ENCODE measurements at places on chromosomes 11 and 22.

DNA sequence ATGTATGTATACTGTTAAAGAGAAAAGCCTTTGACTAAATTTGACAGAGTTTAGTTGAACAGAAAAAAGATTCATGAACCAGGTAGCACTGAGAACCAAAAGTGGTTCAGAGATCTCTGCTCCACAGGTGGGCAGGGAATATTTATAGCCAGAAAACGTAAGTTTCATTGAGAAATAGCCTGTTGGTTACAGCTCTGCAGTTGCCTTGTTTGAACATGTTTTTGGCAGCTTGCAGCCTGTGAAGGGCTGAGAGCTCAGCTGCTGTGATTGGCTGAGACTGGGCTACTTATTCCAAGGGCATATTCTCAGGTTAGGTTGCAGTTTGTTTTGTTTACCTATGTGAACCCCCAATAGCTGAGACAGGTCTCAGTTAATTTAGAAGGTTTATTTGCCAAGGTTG is 13.5 kb upstream of the ZNF74 start:
- DNase-seq: no peak

- peak; percentile 98 for DNase-seq
These were observed 29.5 kb upstream of the WNT7B start for GRCh38 chr22:46006379-46007002.

- no peak for DNase-seq
These were observed 1.1 kb upstream of the GNB1L start for GRCh38 chr22:19855504-19856409.

GRCh38 chr22:50027639-50028537 is 15.3 kb upstream of the IL17REL start:
- DNase-seq: no peak

DNA sequence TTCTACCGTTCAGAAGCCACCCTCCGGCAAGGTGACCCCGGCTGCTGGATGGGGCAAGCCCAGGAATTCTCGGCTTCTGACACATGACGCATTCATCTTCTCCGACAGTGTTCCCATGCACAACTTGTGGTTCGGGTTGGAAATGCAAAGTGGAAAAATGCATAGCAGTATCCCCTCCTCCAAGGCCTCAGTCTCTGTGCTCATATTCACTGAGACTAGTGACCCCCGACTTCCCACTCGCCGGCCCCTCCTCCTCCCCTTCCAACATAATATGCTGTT is 70.0 kb upstream of the NTM start:
- no peak for DNase-seq

- no peak for DNase-seq
These were observed 907.5 kb upstream of the CCDC90B start for GRCh38 chr11:84193706-84194105.

DNA sequence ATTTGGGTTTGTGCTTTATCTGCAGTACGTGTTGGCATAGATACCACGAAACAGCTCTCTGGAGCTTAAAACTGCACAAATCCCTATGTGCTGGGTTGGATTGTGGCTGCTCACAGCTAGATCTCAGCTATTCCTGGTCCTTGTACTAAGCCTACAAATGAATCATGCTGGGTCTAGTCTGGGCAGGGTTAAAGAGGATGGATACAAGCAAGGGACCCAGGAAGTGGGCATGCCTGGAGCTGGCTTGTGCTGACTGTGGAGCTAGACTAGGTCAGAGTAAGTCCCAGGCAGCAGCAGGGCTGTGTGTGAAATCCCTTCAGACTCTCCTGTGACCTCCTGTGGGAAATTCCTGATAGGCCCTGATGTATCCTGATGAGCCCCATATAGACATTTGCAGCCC is 3.9 kb upstream of the E2F8 start:
- no peak for DNase-seq

DNA sequence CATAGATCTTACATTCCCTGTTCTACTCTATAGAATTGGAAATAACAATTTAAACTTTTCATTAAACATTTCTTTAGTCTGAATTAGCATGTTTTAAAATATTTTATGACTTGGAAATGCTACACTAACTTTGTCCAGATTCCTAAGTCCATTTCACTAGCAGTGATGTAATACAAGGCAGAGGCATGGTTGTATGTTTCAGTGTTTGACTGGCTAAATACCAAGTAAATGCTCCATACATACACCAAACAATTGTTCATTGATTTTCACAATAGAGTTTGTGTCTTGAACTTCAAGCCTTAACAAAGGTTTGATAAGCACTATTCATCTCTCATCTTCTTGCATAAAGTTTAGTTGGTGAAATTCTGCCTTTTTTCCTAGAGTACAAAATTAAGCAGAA is 13.5 kb downstream of the ZBED5 start:
- DNase-seq: no peak

- DNase-seq: no peak
These were observed 3.4 kb upstream of the UCP3 start for GRCh38 chr11:74012074-74012809.

DNA sequence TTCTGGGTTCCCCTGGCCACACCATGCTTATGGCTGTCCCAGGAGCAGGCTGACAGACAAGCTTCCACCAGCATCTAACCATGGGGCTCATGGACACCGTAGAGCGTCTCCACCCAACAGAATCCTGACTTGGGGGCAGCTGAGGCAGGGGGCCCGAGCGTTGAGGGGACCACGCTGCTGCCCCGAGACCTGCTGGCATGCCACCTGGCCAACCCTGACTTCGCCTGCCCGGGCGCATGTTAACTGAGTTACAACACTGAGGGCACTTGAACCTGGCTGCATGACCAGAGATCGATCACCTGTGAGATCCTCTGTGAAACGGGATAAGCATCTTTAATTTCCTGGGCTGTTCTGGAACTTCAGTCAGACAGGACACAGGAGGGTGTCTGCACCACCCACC is 13.7 kb downstream of the PPM1F start:
- DNase-seq: no peak

DNA sequence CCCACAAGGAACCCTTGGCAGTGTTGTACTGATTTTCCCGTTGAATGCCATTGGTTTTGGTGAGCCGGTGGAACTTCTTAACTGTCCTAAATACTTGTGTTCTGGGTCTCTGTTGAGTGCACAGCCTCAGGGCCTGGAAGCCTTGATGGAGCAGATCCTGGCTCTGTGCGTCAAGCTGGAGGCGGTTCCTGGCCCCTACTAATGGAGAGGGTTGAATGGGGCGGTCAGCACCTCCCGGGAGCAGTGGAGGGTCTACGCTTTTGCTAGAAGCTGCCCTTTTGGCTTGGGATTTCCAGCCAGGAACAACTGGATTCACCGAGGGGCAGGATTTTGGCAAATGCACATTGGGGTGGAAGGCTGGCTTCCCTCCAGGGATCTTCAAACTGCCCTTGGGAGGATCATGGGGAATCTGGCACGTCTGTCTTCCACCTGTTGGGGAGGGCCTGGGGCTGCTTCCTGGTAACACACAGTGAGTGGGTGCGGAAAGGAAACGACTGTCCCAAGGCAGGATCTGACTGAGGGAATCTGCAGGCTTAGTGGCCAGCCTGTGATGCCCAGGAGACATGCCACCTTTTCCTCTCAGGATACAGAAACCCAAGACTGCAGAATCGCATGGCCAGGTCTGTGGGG is 6.9 kb upstream of the OSBPL5 start:
- DNase-seq: no peak

DNA sequence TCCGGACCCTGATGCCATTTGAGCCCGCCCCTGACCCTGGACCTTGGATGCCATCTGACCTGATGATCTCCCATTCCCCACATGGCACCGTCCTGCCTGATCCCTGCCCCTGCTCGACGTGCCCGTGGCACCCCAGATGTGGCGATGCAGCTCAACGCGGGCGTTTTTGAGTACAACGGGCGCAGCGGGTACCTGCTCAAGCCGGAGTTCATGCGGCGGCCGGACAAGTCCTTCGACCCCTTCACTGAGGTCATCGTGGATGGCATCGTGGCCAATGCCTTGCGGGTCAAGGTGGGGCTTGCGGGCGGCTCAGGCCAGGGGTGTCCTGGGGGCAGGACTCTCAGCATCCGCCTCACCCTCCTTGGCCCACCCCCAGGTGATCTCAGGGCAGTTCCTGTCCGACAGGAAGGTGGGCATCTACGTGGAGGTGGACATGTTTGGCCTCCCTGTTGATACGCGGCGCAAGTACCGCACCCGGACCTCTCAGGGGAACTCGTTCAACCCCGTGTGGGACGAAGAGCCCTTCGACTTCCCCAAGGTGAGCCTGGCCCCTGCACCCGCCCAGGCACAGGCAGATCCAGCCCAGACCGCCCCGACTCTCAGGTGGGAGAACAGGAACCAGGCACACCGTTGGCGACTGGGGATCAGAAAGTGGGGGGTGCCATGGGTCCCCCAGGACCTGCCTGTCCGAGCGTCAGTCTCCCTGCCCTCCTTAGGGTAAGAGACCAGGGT is 11.1 kb downstream of the PLCB3 start:
- no peak for DNase-seq

DNA sequence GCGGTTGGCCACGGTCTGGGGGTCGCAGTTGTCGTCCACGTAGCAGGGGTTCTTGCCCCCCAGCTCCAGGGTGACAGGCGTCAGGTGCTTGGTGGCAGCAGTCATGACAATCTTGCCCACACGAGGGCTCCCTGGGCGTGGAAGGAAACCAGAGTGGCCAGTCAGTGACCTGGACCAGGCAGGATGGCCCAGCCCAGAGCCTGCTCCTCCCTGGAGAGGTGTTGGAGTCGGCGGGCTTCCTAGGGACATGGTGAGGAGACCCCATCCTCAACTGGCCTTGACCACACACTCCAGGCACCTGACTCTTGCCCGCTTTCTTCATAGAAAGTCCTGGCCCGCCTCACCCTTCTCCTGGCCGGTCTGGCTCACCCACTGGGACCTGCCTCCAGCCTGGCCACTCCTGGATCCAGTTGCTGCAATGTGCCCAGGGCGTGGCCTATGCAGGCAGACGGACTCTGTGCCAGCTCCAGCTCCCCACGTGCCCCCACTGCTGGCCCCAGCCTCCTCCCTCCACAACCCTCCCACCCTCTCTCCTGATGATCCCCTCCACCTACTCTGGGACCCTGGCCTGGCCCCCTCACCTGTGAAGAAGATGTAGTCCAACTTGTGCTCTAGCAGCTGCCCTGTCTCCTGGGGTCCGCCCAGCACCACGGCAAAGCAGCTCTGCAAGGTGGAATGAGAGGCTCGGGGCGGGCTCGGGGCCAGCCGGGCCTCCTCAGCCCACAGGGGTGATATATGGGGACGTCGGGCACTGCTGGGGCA is 8.7 kb downstream of the ALDH3B2 start:
- DNase-seq: no peak

DNA sequence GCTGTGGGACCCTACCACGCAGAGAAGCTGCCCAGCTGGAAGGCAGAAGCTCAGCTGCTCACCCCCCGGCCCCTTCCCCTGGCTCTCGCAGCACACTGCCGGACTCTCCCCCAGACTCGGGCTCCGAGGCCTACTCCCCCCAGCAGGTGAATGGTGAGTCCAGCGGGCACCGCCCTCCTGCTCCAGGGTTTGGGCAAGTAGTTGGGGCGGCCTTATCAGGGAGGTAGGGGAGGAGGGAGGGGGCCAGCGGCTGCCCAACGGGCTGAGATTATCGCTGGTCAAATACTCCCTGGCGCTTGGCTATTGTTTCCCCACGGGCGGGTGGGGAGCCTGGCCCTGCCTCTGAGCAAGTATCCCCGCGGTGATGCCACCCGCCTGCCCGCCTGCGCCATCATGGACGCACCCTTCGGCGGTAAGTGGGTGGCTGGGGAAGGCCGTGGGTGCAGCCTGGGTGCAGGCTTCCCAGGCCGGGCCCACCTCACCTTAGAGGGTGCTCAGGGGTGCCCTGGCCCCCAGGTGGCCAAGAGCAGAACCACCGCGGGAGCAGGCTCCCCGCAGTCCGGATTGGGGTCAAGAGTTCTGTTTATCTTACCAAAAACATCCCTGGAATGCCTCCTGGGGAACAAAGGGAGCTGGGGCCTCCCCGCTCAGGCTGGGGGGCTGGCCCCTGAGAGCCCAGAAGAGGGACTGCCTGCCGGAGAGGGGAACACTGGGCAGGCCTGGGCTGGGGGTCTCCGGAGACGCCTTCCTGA is 16.9 kb downstream of the MYRF start:
- no peak for DNase-seq

- DNase-seq: no peak
These were observed 19.0 kb downstream of the JAML start for GRCh38 chr11:118205606-118206378.

DNA sequence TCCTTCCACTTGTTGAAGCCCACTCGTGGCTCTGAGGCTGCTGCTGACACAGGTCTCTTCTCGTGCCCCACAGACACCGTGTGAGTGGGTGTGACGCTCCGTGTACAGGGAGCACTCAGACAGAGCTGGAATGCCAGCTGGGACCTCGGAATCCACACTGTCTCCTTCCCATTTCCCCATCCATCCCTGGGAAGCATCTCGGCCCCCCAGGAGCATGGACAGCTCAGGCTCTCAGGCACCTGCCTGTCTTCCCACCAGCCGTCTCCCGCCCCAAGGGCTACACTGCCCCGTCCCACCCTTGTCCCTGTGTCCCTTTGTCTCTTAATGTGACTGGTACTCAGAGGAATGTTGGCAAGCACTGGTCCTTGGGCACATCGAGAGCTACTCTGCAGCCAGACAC is 63.8 kb downstream of the ARHGAP8 start:
- DNase-seq: no peak

- DNase-seq: peak; percentile 69
These were observed 3.4 kb upstream of the SCUBE1 start for GRCh38 chr22:43346521-43346929.

GRCh38 chr22:35422936-35423335 is 23.0 kb downstream of the MCM5 start:
- no peak for DNase-seq

DNA sequence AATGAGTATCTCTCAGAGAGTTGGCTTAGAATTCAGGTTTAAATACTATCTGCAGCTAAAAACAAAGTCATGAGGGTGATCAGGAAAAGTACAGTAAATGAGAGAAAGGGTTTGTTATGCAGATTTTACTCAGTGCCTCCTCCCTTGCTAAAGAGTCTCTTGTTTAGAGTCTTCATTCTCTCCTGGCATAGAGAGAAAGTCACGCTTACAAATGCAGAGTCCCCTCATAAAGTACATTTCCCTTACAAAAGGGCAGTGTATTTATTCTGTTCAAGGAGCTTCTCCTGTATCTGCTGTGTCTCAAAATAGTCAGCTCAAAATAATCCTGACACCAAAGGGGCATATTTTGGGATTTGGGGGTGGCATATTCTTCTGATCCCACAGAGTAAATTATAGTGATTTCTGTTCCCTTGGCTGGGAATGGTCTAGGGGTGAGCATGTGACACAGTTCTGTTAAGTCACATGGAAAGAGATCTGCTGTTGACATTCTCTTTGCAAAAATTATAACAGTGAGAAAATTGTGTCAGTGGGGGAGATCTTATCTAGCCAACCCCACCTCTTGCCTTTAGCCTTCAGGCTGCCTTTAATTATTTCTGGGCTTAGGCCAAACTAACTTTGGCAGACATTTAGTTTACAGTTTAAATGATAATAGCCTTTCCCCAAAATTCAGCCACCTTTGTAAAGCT is 102.9 kb downstream of the MTNR1B start:
- DNase-seq: no peak

DNA sequence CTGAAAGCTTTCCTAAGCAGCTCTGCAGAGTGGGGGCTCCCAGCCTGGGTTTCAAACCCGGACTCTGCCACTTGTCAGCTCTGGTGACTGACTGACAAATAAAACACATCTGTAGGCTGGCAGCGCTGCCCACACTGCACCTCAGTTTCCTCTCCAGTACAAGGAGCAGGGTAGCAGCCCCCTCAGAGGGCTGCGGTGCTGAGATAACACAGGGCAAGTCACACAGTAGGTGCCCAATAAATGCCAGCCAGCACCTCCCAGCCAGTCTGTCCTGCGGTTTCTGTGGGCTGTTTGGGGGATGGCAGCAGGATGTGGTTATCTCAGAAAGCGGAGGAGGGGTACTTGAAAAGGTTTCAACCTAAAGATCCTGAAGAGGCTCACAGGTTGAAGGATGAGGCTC is 1.5 kb downstream of the SYT12 start:
- DNase-seq: no peak

- DNase-seq: peak; percentile 26
These were observed 274.9 kb upstream of the CADM1 start for GRCh38 chr11:115778928-115779650.
